Body of pancreas (tissue), 4 donors: ENCODE measurements at places on chromosomes 16 and 17. TPM values are rescaled to one million over a fixed set of nuclear protein-coding genes. Genes with fewer than 3 reads are reported as not detected.
A peak's percentile ranks its signal among the peaks of the same experiment; 100 is the strongest.

The KRTAP1-1 gene
- not detected for total RNA-seq

The CDH5 gene
- 15.8 TPM for total RNA-seq

The ST6GALNAC2 gene
- 6.9 TPM for total RNA-seq

The EFNB3 gene
- 0.33 TPM for total RNA-seq

The GRIN2C gene
- not detected for total RNA-seq

The BOLA2 gene
- total RNA-seq: 5.2 TPM

The CCL15 gene
- total RNA-seq: not detected

- peak; percentile 70 for DNase-seq
- peak within 1 kb of the TSS; percentile 8 for H3K4me3 ChIP-seq
- H3K27me3 ChIP-seq: no peaks in the 10 kb centered on the region
- H3K36me3 ChIP-seq: no peaks in the 10 kb centered on the region
Observed at GRCh38 chr16:23678430-23679273, at the start of gene PLK1. PLK1 (plus strand) TSS chr16:23678889; CDS start chr16:23678933, 44 bp downstream.

- DNase-seq: no peak
- no peak overlapping the region for H3K4me3 ChIP-seq
- H3K27ac ChIP-seq: no peak overlapping the region
- peaks cover 30% of the 10 kb centered on the region for H3K27me3 ChIP-seq
Observed at GRCh38 chr16:86501989-86502855, 8.1 kb upstream of the FOXF1 start.

- H3K27me3 ChIP-seq: no peaks in the 10 kb centered on the region
- no peaks in the 10 kb centered on the region for H3K36me3 ChIP-seq
- H3K4me3 ChIP-seq: no peak overlapping the region
- H3K27ac ChIP-seq: no peak overlapping the region
- H3K4me1 ChIP-seq: peaks cover 8% of the 10 kb centered on the region
Observed at GRCh38 chr17:71237903-71238538, 882.8 kb upstream of the SOX9 start.

DNA sequence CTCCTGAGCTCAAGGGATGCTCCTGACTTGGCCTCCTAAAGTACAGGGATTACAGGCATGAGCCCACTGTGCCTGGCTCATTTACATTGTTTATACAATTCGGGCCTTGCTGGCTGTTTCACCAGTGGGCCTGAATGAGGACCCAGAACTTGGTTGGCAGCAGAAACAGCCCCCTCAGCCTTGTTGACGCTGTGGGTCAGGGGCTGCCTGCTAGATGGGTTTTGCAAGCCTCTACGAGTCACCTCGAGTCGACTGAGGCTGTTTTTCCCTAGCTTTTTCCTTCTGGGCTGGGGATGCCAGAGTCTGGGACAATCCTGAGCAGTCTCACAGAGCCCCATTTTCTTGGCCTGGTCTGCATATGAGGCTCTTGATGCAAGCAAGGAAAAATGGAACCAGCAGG is 16.1 kb downstream of the PPL start:
- H3K27me3 ChIP-seq: no peaks in the 10 kb centered on the region
- H3K27ac ChIP-seq: no peak overlapping the region
- no peaks in the 10 kb centered on the region for H3K36me3 ChIP-seq
- no peak overlapping the region for H3K4me3 ChIP-seq

DNA sequence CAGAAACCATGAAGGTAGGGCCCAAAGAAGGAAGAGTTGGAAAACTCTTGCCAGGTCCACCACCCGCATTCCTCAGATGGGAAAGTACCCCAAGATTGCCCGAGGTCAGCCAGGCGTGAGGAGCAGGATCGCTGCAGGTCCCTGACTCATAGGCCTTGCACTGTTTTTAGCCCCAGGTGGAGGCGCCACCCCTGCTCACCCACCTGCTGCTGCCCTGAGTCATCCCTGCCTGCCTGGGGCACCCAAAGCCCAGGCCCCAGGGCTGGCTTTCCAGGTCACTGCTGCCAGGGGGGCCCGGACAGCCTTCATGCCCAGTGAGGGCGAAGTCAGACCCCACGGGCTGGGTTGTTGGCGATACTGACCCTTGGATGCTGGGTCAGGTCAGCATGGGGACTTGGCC is 100.9 kb downstream of the AMFR start:
- no peaks in the 10 kb centered on the region for H3K36me3 ChIP-seq
- no peak overlapping the region for H3K27ac ChIP-seq
- no peak overlapping the region for H3K4me3 ChIP-seq
- no peaks in the 10 kb centered on the region for H3K27me3 ChIP-seq
- no peaks in the 10 kb centered on the region for H3K4me1 ChIP-seq

- no peak overlapping the region for H3K4me3 ChIP-seq
- H3K27me3 ChIP-seq: no peaks in the 10 kb centered on the region
- no peaks in the 10 kb centered on the region for H3K4me1 ChIP-seq
- DNase-seq: peak; percentile 44
- no peaks in the 10 kb centered on the region for H3K36me3 ChIP-seq
Observed at GRCh38 chr16:5615868-5616642, 518.5 kb upstream of the EEF2KMT start.

DNA sequence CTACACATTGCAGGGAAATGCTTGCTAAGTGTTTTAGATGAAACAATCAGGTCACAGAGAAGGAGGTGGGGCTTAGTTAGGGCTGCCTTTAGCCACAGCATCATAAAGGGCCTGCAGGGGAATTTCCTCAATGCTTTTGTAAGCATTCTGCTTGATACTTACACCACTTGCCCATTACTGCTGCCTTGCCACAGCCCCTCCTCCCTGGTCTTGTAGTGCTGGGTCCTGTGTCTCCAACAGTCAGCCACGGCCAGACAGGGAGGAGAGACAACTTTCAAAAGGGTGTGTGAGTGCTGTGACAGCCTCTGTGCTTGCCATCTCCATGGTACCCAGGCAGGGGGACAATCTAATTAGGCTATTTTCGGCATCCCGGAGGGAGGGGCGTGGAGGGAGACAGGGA is 111.2 kb downstream of the SHISA9 start:
- no peak overlapping the region for H3K4me3 ChIP-seq
- H3K27ac ChIP-seq: no peak overlapping the region
- no peaks in the 10 kb centered on the region for H3K4me1 ChIP-seq
- DNase-seq: no peak
- H3K27me3 ChIP-seq: no peaks in the 10 kb centered on the region

DNA sequence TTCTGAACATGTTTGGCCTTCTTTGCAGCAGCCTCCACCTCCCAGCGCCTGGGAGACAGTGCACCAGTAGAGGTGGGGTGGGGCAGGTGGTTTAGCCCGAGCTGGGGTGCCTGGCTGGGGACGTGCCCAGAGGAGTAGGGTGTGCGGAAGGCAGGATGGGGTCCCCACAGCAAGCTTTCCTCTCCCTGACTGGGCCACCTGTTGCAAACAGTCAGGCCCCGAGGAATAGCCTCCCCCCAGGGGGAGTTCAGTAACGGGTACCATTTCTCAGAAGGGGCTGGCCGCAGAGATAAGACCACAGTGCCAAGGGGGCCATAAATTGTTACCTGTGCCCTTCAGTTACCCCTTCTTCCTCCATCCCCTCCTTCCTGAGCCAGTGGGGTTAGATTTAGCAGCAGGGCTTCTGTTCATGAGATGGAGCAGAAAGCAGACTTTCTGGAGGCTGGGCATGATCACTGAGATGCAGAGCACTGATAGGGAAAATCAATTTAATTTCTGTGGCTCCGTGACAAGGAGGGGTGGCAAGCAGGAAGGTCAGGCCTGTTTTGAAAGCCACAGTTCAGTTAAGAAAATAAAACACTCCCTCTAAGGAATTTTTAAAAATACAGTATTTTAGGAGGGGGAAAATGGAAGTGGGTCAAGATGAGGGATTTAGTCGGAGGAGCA is 181.9 kb downstream of the MSI2 start:
- H3K4me3 ChIP-seq: no peak overlapping the region
- no peak for DNase-seq
- H3K4me1 ChIP-seq: peaks cover 22% of the 10 kb centered on the region
- H3K27ac ChIP-seq: no peak overlapping the region

GRCh38 chr17:82148997-82149396 is 51.0 kb upstream of the FASN start:
- H3K27me3 ChIP-seq: no peaks in the 10 kb centered on the region
- H3K4me3 ChIP-seq: no peak overlapping the region
- peaks cover 1% of the 10 kb centered on the region for H3K36me3 ChIP-seq
- H3K27ac ChIP-seq: no peak overlapping the region
- no peak for DNase-seq
- H3K4me1 ChIP-seq: peaks cover 10% of the 10 kb centered on the region

- peaks cover 18% of the 10 kb centered on the region for H3K4me1 ChIP-seq
- H3K36me3 ChIP-seq: no peaks in the 10 kb centered on the region
- no peaks in the 10 kb centered on the region for H3K27me3 ChIP-seq
Observed at GRCh38 chr16:48622456-48623303, 12.7 kb upstream of the N4BP1 start.

DNA sequence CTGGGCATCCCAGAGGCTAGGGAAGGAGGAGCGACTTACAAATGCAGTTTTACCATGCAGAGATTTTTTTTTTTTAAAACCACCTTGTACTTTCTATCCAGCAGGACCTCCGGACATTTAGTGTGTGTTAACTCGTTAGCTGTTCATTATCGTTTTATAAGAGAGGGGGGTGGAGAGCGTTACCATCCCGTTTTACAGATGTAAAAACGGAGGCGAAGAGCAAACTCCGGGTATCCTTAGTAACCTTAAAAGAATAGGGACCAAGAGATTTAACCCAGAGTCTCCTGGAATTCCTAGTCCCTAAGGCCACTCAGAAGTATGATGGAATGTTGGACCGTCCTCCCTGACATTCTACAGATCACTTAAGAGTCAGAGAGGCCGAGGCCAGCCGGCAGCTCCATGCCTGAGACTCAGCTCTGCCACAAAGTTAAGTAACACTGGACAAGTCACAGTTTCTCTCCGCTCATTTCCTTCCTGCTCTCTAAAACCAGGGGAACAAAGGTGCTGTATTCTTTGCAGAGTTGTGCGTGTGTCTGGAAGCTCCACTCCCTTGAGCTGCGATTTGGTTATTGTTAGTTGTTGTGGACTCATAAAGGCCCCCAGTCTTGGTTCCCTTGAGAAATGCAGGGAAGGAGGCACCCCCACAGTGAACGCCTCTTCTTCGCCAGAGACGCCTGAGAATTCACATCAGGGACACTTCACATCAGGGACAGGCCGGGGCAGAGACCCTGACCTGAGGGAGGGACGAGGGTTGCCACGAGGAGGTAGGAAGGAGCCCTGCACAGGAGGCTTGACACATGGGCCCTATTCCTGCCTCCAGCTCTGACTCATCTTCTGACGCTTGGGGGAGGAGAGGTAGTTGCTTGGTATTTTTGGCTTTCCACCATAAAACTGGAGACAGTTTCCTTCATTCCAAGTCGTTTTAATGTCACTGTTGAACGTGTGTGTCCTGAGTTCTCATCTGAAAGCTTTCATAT is 1.2 kb downstream of the DUSP14 start:
- peak overlapping the region; percentile 61 for H3K4me3 ChIP-seq
- no peaks in the 10 kb centered on the region for H3K36me3 ChIP-seq

DNA sequence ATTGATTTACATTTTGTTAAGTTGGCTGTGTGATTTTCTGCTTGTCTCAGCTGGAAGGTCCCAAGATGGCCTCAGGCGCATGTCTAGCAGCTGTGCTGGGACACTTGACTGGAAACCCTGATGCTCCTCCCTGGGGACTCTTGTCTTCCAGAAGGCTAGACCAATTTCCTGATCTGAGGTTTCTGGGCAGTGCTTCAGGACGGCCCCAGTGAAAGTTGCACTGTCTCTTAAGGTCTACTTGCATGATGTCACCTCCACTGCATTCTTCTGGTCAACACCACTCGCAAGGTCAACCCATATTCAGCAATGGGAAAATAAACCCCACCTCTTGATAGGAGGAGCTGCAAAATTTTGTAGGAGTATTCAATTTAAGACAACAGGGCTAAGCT is 116.0 kb downstream of the SALL1 start:
- no peaks in the 10 kb centered on the region for H3K27me3 ChIP-seq
- DNase-seq: no peak
- H3K27ac ChIP-seq: no peak overlapping the region
- no peak overlapping the region for H3K4me3 ChIP-seq

- no peaks in the 10 kb centered on the region for H3K27me3 ChIP-seq
- H3K36me3 ChIP-seq: no peaks in the 10 kb centered on the region
- peaks cover 22% of the 10 kb centered on the region for H3K4me1 ChIP-seq
- DNase-seq: peak; percentile 60
- no peak overlapping the region for H3K27ac ChIP-seq
- H3K4me3 ChIP-seq: no peak overlapping the region
Observed at GRCh38 chr16:23353440-23353839, 51.3 kb downstream of the SCNN1B start.

- no peaks in the 10 kb centered on the region for H3K36me3 ChIP-seq
- H3K27ac ChIP-seq: no peak overlapping the region
- no peak overlapping the region for H3K4me3 ChIP-seq
- no peak for DNase-seq
- H3K27me3 ChIP-seq: no peaks in the 10 kb centered on the region
- no peaks in the 10 kb centered on the region for H3K4me1 ChIP-seq
Observed at GRCh38 chr16:79843631-79844043, 243.1 kb upstream of the MAF start.

DNA sequence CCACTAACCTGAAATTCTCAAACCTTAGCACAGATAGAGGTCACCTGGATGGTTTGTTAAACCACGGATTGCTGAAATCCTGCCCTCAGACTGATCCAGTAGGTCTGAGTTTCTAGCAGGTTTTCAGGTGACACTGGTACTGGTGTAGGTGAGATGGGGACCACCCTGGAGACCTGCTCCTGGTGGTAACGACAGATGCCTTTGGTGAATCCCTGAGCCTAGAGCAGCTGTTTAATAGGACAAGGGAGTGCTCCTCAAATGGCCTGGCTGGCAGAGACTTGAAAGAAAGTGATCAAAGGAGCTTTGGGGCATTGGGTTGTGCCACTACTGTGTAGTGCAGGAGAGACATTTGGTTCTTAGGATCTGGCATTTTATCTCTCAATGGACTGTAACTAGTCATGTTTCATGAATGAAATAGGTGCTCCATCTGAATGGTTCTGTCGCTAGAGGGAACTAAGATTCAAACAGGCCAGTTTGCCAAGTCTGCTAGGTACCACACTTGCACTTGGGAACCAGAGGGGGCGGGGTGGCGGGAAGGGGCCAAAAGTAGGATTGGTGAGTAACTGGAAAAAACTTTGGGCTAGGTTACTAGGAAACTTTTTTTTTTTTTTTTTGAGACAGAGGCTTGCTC is 2.9 kb upstream of the IFI35 start:
- peaks cover 11% of the 10 kb centered on the region for H3K36me3 ChIP-seq
- no peak overlapping the region for H3K27ac ChIP-seq
- H3K4me3 ChIP-seq: no peak overlapping the region
- peak; percentile 42 for DNase-seq

- no peak for DNase-seq
- no peak overlapping the region for H3K27ac ChIP-seq
- no peak overlapping the region for H3K4me3 ChIP-seq
- H3K27me3 ChIP-seq: no peaks in the 10 kb centered on the region
- peaks cover 3% of the 10 kb centered on the region for H3K36me3 ChIP-seq
Observed at GRCh38 chr16:1346422-1347285, 5.0 kb downstream of the TSR3 start.
